Head of caudate nucleus (tissue), 42 donors: ENCODE measurements at places on chromosomes 4 and X.

DNA sequence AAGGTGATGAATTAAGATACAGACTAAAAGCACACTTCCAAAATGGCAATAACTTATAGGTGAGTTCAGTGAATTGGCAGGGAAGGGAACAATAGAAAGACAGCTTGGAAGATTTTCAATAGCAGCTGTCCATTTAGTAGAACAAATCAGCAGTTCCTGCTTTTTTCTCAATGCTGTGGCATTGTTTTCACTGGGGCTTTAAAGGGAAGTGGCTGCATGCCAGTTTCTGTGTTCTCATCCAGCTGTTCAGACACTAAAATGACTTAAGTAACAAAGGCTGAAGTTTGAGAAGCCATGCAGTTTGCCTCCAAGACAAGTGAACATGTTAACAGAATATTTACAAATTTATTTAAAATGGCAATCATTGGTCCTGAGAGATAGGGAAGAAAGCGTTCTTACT lies 291.9 kb downstream of the FAM47A start:
- no peak for DNase-seq

DNA sequence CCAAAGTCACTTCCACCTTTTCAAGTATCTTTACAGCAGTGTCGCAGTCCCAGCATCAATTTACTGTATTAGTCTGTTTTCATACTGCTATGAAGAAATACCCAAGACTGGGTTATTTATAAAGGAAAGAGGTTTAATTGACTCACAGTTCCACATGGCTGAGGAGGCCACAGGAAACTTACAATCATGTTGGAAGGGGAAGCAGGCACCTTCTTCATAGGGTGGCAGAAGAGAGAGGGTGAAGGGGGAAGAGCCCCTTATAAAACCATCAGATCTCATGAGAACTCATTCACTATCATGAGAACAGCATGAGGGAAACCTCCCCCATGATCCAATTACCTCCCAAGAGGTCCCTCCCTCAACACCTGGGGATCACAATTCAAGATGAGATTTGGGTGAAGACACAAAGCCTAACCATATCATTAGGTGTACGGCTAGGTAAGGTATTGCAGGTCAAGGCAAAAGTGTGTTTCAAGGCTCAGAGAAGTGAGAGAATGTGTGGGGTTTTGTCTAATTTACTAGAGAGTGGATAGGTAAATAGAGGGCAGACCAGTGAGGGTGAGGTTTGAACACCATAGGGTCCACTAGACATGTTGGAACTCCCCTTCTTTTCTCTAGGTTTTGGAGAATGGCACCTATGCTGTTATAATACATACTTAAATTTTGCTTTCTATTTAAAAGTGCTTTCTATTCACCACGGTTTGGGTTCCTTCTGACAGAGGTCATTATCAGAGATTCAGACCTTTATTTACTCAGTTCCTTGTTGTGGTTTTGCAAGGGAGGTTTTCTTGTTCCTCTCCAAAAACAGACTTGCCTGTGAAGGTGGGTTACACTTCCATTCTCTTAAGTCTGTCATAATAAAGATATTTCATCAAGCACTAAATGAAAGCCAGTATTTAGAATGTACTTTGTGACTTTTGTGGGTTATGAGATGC lies 186.6 kb downstream of the CPEB2 start:
- DNase-seq, result no peak

DNA sequence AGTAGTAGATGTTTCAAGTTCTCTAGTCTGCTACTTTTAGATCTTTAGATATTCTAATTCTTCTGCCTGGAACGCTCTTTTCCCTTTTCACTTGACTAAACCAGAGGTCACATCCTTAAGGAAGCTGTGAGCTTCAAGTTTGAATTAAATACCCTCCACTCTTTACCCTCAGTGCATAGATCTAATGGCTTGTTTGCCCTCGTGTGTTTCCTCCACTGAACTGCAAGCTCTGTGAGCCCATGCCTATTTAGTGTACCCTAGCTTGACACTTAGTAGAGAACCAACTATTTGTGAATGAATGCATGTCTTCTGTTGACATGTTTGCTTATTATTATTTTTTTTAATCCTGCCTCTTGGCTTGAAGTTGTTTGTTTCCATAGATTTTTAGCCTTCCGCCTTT lies 138.3 kb downstream of the PDE5A start:
- DNase-seq, result no peak

DNA sequence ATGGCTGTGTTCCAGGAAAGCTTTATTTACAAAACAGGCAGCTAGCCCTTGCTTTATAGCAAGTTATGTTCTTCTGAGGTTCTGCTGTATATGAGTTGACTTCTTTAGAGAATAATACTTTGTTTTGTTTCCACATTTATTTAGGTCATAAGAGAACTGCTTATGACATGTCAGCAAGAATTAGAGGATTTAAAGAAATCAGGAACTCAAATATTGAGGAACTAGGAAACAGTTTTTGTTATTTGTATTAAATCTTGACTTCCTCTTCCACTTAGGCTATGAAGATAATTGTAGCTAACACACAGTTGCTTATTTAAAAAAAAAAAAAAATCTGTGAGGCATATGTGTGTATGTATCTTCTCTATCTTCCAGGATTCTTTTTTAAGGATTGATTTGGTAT lies 14.3 kb downstream of the ZRSR2 start:
- no peak for DNase-seq

DNA sequence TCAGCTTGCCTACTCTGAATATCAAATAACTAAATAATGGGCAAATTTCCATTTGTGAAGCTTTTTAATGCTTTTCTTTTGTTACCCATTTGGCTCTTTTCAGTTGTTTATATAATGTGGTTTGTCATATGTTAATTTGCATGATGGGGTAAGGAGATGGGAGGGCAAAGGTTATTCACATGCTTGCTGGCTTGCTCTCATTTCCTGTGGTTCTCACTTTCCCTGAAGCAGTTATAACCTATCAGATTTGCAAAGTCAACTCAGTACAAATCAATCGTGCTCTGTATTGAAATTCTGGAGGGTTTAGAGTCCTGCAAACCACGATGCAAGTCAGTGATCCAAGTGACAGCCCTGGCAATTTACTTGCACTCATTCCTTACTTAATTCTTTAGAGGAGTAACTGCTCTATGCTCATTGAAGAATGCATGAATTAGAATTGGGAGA lies 711.2 kb downstream of the ADGRL3 start:
- no peak for DNase-seq

- DNase-seq, result no peak
Observed at GRCh38 chr4:112508356-112508755, 7.6 kb downstream of the NEUROG2 start.

- DNase-seq, result no peak
Observed at GRCh38 chr4:158821228-158821971, 52.6 kb downstream of the FNIP2 start.

GRCh38 chr4:145315811-145316225 lies 135.4 kb upstream of the OTUD4 start:
- DNase-seq, result no peak

GRCh38 chr4:179750374-179750773 lies 2308.1 kb upstream of the AGA start:
- DNase-seq, result no peak

- no peak for DNase-seq
Observed at GRCh38 chrX:51148848-51149247, 183.8 kb upstream of the NUDT10 start.

DNA sequence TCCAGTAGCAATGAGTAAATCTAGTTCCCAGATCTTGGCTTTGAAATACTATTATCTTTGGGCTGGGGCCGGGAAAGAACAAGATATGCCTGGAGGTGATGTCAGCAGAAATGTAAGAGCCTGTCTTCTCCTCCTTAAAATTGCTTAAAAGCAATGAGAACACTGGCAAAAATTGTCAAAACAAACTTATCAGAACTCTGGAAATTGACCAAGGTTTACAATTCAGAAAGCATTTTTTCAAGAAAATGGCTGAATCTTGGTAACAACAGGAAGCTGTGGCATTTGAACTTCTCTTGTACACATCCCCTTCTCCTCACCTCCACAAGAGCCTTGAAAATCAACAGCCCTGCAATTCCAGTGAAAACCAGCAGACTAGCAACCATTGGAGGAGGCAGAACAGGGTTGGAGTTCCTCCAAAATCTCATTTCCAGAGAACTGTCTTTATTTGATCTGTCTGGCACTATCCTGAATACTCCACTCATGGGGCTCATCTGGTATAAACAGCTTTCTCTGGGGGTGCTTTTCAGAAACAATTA lies 13.5 kb downstream of the TIMP1 start:
- DNase-seq, result no peak

DNA sequence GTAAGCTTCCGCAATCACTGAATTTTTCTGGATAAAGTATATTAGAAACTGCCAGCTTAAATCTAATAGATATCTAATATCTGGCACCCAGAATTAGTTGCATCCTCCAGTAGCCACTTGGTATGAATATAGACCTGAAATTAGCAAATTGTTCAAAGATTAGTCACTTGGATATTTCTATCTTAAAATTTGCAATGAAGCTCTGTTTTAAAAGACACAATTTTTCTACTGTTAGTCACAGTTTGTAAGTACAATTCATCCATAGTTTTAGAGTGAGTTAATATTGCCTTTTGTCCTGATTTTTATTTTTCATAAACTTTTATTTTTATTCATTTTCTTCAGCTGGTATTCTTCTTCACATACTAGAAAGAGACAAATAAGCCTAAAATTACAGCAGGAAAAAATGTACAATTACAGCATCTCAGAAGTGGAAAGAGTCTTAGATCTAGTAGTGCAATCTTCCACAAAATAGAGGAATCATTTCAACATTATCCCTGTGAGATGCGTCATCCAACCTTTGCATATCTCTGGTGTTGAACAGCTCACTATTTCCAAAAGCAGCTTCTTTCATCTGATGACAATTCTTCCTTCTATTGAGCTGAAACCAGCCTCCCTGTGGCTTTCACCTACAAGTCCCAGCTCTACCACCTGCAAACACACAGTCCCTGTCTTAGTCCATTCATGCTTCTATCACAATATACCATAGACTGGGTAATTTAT lies 190.0 kb upstream of the AR start:
- DNase-seq, result no peak

DNA sequence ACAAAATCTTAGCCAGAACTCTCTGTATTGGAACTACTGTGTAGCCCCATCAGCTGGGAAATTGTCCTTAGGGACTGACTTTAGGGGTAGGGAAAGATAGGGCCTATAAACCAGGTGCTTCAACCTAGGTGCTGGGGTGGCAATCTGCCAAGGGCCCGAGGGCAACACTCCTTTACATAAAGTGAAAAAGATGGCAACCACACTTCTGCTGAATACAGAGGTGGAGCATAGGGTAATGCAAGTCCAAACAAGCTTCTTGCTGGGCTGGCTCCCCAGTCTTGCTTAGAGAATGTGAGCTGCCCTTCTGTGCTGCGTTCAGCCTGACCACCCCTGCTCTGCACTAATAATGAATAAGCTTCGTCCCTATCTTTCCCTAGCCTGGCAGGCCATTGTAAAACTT lies 9.8 kb downstream of the ZBTB33 start:
- DNase-seq, result no peak

- no peak for DNase-seq
Observed at GRCh38 chrX:105975382-105975781, 63.1 kb downstream of the SERPINA7 start.

DNA sequence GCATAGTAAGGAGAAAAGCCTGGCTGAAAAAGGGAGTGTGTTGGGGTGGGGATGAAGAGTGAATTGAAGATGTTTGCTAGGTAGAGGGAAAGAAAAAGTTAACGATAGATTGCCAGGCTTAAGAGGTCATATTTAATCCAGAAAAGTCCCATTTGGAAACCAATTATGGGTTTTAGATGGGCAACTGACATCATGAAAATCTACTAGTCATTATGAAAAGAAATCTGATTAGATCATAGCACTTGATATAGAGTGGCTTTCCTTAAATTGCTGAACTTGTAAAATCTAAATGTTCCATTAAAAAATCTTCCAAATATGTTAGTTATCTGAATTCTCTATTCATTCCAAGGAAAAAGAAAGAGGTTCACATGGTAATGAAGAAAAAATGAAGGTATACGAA lies 37.5 kb upstream of the IL21 start:
- DNase-seq, result no peak

DNA sequence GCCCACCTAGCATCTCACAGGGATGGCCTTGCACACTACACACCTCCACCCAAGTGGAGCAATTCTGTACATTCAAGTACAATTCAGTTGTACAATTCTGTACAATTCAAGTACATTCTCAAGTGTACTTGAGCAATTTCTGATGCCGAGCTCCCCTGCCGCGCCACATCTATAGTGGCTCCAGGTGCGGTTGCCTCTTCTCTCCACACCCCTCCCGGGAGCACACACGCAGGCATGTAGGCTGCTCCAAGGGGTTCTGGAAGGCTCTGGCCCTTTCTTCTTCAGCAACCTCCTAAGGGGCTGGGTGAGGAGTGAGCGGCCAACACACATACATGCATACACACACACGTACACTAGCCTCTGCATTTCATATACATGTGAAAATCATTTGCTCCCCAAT lies 18.9 kb upstream of the DUSP9 start:
- no peak for DNase-seq

DNA sequence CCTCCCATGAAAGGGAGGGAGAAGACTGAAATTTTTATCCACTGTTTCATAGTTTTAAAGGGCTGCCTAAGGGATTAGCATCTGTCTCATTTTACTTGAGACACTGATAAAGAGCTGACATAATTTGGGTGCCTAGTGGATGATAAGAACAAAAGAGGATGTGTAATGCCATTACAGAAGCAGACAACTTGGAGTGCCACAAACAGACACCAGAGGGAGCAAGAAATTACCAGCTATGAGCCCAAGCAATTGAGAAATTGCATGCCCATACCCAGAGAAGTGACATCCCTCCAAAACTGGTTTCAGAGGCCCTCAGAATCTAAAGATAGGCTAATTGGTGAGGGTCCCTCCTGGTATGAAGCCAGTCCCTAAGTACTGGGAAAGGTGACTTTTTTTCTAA lies 38.5 kb upstream of the POU3F4 start:
- DNase-seq, result no peak

DNA sequence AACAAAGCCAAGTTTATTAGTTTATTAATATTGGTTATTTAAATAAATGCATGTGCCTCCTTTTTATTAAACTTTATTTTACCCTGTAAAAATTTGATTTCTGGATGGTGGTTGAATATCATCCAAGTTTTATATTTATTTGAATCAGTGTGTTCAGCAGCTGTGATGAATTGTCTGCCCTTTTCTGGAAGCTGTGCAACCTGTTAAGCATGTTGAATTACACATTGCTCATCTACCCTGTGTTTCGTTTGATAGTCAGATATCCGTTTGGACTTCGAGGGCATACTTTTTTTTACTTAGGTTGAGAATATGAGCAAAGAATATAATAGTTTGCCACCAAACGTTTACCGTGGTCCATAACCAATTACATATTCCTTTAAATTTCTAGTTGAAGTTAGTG lies 95.8 kb upstream of the TENM3 start:
- DNase-seq, result no peak

GRCh38 chrX:149145845-149146285 lies 359.2 kb downstream of the IDS start:
- DNase-seq, result no peak

GRCh38 chr4:98801259-98801725 lies 127.6 kb downstream of the EIF4E start:
- peak; percentile 48 for DNase-seq

DNA sequence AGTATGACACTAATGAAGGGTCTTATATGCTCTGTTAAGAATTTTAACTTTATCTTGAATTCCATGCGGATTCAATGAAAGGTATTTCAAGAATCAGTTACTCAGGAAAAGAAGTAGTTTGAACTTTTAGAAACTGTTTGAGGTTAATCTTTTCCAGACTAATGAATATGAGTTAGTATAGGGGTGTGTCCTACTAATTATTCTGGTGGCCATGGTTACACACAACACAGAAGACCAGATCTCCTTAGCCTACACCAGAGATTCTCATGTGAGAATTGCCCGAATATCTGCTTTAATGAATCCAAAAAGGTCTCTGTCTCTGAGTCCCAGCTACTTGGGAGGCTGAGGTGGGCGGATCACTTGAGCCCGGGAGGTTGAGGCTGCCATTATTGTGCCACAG lies 100.4 kb downstream of the MMRN1 start:
- DNase-seq, result no peak
